ENCODE measurements at places on chromosomes 6 and 20. TPM values are rescaled to one million over a fixed set of nuclear protein-coding genes. Genes with fewer than 3 reads are reported as not detected.

The NOTCH4 gene
- total RNA-seq = 120 TPM

The CGAS gene
- total RNA-seq = 7.4 TPM

The TRMT11 gene
- 11.3 TPM for total RNA-seq

The BPI gene
- total RNA-seq = not detected

The ID4 gene
- total RNA-seq = not detected

The GNAS-AS1 gene
- 0.58 TPM for total RNA-seq

DNA sequence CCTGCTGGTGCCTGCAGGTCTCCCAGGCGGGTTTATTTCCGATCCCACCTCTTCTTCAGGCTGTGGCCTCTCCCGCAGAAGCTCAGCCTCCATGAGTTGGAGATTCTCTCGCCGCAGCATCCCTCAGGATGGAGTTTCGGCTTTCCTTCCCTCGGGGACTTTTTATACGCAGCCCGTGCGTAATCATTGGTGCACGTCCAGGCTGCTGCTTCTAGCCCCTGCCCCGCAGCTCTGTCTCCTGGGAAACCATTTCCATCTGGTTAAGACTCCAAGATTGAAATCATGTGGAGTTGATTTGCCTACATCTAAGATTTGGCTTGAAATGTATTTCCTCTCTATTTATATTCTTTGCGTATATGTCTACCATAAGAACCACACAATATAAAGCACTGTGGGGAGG lies 46.7 kb upstream of the CARMIL1 start:
- no peaks in the 10 kb centered on the region for H3K36me3 ChIP-seq
- no peak for DNase-seq
- no peak overlapping the region for H3K4me3 ChIP-seq
- no peaks in the 10 kb centered on the region for H3K27me3 ChIP-seq
- H3K27ac ChIP-seq = no peak overlapping the region

- no peak overlapping the region for H3K27ac ChIP-seq
- no peaks in the 10 kb centered on the region for H3K4me1 ChIP-seq
- H3K36me3 ChIP-seq = no peaks in the 10 kb centered on the region
- no peak for DNase-seq
- no peaks in the 10 kb centered on the region for H3K27me3 ChIP-seq
Measured at GRCh38 chr20:18191306-18191705, 53.6 kb downstream of the KAT14 start.

GRCh38 chr6:112237595-112237994 lies 16.8 kb downstream of the LAMA4 start:
- no peaks in the 10 kb centered on the region for H3K27me3 ChIP-seq
- H3K4me1 ChIP-seq = peaks cover 86% of the 10 kb centered on the region
- H3K27ac ChIP-seq = peak overlapping the region; percentile 99
- peaks cover 3% of the 10 kb centered on the region for H3K36me3 ChIP-seq

DNA sequence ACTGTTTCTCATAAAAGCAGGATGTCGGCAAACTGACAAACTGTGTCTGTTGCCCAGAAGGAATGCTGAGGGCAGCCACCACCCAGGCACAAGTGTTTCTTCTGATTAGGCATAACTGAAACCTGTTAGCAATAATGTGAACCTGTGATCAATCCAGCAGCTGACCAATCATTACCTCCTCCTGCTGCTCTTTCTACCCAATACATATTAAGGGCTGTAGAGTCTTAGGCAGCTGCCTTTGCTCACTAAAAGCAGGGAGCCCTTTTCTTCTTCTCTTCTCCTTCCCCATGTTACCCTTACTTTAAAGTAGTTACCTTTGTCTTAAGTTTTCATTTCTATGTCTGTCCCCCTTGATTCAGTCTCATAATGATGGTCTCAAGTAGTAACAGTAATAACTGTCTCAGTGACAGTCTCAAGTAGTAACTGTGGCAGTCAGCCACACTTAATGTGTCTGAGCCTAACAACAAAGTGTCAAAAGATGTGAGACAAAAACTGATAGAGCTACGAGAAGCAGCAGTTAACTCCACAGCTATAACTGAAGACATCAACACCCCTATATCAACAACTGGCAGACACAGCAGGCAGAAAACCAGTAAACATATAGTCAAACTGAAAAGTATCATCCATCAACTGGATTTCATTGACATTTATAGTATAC lies 37.0 kb downstream of the RANBP9 start:
- DNase-seq = no peak
- H3K27me3 ChIP-seq = no peaks in the 10 kb centered on the region
- no peak overlapping the region for H3K27ac ChIP-seq
- H3K4me3 ChIP-seq = no peak overlapping the region

- no peak overlapping the region for H3K4me3 ChIP-seq
- H3K27me3 ChIP-seq = no peaks in the 10 kb centered on the region
- no peaks in the 10 kb centered on the region for H3K36me3 ChIP-seq
- DNase-seq = no peak
- no peak overlapping the region for H3K27ac ChIP-seq
Measured at GRCh38 chr20:24497851-24498250, 28.4 kb downstream of the SYNDIG1 start.

DNA sequence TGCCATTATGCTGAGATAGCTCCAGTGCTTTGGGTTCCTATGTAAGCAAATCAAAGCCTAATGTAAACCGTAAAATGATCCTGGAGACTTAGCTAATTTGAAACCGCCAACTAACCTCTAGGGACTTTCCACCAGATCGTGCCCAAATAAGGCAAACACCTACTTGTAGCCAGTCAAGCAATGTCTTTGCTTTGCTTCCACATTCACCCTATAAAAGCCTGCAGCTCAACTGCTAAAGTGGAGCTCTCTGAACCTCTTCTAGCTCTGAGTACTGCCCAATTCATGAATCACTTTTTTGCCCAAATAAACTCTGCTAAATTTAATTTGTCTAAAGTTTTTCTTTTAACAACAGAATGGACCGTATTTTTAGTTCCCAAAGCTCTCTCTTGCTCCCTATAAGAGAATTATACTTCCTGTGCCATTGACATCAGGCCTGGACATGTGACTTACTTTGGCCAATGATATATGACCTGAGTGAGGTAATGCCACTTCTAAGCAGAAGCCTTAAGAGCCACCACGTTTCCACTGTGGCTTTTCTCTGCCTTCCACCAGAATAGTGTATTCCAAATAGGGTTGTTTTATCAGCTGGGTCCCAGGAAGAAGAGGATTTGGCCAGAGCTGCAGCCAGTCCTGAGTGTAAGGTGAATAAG lies 34.8 kb upstream of the PSMF1 start:
- H3K27me3 ChIP-seq = peaks cover 2% of the 10 kb centered on the region
- no peak overlapping the region for H3K27ac ChIP-seq
- H3K36me3 ChIP-seq = no peaks in the 10 kb centered on the region
- H3K4me1 ChIP-seq = no peaks in the 10 kb centered on the region

GRCh38 chr20:33108661-33109060 lies 29.2 kb downstream of the BPIFB4 start:
- H3K27ac ChIP-seq = no peak overlapping the region
- H3K36me3 ChIP-seq = no peaks in the 10 kb centered on the region
- no peak overlapping the region for H3K4me3 ChIP-seq
- H3K27me3 ChIP-seq = no peaks in the 10 kb centered on the region
- no peaks in the 10 kb centered on the region for H3K4me1 ChIP-seq

DNA sequence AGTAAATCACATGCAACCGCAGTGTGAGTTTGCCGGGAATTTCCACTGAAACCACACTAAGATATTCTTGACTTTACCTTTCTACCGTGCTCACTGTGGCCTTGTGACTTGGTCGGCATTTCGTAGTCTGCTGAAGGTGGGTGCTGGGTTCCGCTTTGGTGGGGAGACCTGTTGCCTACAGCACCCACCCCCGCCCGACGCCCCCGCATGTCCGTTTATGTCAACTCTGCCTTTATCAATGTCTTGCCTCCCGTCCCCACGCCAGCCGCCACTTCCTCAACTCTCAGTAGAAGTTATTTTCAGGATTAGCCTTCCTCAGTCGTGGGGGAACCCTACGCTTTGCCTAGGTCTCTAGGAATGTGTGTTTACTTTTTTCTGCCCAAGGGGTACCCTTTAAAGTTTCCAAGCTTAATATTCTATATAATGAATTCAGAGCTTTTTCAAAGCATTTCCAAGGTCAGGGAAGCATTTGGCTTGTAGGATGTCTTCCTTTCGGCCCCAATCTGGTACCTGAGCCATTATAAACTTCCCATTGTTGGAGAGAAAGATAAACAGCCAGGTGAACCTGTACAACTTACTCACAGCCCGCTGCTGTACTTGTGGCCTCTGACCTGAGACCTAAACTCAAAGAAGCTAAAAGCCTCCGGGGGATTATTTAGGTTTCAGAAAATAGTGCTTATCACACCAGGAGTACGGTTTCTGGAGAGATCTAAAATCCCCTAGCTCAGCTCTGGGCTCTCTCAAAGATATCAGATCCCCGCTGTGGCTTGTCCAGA lies 54.2 kb downstream of the TBC1D7 start:
- H3K27me3 ChIP-seq = no peaks in the 10 kb centered on the region
- no peak overlapping the region for H3K27ac ChIP-seq
- no peak overlapping the region for H3K4me3 ChIP-seq

- no peaks in the 10 kb centered on the region for H3K27me3 ChIP-seq
- H3K27ac ChIP-seq = no peak overlapping the region
- H3K4me1 ChIP-seq = no peaks in the 10 kb centered on the region
- no peak for DNase-seq
Measured at GRCh38 chr6:24825130-24825630, 26.5 kb upstream of the ARMH2 start.

GRCh38 chr6:29516108-29516507 lies 28.4 kb upstream of the MAS1L start:
- H3K27me3 ChIP-seq = no peaks in the 10 kb centered on the region
- H3K27ac ChIP-seq = no peak overlapping the region
- no peaks in the 10 kb centered on the region for H3K36me3 ChIP-seq
- no peak overlapping the region for H3K4me3 ChIP-seq

- no peak overlapping the region for H3K27ac ChIP-seq
- no peak overlapping the region for H3K4me3 ChIP-seq
- DNase-seq = no peak
- no peaks in the 10 kb centered on the region for H3K4me1 ChIP-seq
- no peaks in the 10 kb centered on the region for H3K36me3 ChIP-seq
Measured at GRCh38 chr6:317448-318144, 25.3 kb downstream of the DUSP22 start.

DNA sequence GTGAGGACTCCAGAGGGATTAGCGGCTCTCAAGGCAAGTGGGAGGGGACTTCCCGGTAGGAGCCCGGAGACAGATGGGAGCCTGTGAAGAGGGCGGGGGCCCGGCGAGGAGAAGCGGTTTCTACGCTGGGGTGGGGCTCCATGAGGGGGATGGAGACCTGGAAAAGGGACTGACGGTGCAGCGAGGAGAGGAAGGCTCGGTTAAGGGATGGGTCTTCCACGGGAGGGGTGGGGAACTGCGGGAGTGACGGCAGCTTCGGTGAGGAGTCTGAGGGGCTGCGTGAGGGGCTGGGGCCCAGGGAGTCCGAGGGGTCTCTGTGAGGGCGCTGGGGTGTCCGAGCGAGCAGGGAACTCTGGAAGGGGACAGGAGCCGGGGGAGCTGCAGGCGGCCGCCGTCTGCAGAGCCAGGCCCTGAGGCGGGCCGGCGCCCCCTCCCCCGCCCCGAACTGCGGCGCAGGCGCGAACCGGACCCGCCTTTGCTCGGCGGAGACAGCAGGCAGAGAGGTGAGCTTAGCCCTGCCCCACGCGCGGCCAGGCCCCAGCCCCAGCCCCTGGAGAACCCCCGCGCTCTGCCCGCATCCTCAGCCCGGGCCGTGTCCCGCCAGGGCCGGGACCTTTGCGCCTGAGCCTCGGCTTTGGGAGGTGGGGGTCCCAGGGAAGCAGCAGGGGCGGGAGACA lies at the start of gene NRSN2:
TSS of gene NRSN2 (plus strand) at position 472 of the 677 bp plus-strand sequence. CDS start 2,533 bp downstream, outside the sequence.
- H3K4me1 ChIP-seq = peaks cover 9% of the 10 kb centered on the region
- no peaks in the 10 kb centered on the region for H3K27me3 ChIP-seq
- peak; percentile 62 for DNase-seq
- peak within 1 kb of the TSS; percentile 53 for H3K4me3 ChIP-seq

Measured in endothelial cell of umbilical vein (primary cell).